Hippocampal formation (tissue), 2 donors: ENCODE measurements at places on chromosomes 3 and 15.
A peak's percentile ranks its signal among the peaks of the same experiment; 100 is the strongest.

DNA sequence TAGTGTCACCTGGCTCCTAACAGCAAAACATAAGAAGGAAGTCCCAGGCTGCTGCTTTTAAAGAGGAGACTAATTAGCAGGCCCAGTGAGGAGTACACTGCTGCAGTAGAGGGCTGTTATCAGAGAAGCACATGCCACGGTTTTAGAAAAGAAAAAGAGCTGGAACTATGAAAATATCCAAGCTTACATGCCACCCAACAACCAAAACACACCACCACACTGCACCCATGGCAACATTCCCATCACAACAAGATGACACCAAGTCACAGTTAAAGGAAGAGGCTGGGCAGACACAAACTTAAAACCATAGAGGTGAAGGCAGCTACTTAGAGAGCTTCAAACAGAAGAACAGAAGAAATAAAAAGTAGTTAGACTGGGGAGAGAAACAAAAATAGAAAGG lies 37.0 kb downstream of the NPTN start:
- DNase-seq = no peak

- DNase-seq = no peak
Observed at GRCh38 chr15:69593981-69594966, 141.7 kb downstream of the RPLP1 start.

- no peak for DNase-seq
Observed at GRCh38 chr15:23897091-23897490, 210.0 kb upstream of the NDN start.

DNA sequence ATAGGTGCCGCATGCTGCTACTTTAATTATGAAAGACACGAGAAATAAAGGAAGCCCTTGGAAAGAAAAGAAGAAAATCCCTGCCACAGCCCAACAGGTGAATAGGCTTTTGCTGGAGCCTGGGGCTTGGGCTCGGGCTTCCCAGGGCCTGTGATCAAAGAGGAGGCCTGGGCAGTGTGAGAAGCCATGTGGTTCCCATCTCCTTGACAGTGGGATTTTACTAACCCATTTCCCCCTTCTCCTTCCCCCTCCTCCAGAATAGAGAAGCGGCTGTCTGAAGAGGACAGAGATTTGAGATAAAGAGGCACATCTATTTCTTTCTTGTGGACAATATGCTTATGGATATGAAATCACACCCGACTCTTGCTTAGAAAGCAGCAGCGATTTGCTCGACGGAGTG lies 369.1 kb downstream of the MCTP2 start:
- DNase-seq = no peak

DNA sequence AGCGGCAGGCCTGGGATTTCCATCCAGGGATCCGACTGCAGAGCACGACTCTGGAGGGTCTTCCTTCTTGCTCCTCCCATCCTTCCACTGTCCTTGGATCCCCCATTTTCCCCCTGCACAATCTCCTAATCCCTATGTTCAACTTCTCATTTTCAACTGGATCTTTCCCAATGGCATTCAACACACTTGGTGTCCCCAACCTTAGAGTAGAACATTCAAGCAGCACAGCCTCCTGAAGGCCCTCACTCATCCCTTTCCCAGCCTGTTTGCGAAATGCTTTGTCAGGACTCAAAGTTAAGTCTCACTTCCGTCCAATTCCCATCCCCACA lies 32.3 kb downstream of the RPN1 start:
- DNase-seq = no peak

GRCh38 chr3:79651536-79652065 lies 116.2 kb downstream of the ROBO1 start:
- no peak for DNase-seq

GRCh38 chr15:40937762-40938535 lies 8.8 kb downstream of the DLL4 start:
- no peak for DNase-seq

- no peak for DNase-seq
Observed at GRCh38 chr3:27796365-27796875, 74.3 kb upstream of the EOMES start.

- DNase-seq = no peak
Observed at GRCh38 chr3:134059035-134059601, 29.4 kb upstream of the SLCO2A1 start.

DNA sequence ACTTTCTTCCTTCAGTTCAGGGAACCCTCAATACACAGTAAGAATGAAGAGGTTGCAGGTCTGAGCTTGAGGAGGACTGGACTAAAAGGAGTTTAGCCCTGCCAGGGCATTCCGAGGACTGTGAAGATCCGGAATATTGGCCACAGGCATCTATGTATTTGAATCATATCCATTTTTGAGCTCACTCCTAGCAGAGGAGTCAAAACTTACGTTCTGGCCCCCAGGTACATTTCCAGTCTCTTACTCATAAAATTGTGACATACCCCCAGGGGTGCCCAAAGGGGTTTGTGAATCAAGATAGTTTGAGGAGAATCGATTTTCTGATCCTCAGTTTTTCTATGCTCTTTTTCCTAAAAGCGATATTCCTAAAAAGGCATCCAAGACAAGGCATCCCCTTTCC lies 27.6 kb upstream of the SRP14 start:
- DNase-seq = no peak

DNA sequence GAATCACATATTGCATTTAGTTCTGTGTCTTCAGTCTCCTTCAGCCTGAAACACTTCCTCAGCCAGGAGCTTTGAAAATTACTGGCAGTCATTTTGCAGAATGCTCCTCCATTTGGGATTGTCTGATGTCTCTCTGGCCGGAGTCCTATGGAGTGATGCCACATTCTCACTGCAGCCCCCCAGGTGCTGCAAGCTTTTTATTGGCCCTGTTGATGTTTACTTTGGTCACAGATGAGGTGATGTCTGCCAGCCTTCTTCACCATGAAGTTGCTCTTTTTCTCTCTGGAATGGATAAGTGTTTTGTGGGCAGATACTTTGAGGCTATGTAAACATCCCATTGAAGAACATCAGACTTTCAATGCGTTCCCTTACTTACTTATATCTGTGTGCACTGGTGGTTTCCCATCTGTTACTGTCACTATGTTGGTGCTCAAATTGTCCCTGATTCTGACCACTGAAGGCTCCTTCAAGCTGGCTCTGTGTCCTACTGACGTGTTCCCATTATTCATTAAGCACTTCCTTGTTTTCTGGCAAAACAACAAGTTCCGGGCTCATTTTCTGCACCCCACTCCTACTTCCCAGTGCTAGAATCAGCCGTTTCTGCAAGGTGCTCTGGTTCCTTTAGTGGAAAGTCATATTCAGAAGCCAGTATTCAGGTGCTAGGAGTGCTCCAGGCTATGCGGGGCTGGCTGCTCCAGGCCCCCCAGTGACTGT lies 1.4 kb upstream of the CLEC3B start:
- DNase-seq = no peak

- no peak for DNase-seq
Observed at GRCh38 chr3:66255865-66256264, 35.1 kb downstream of the SLC25A26 start.

DNA sequence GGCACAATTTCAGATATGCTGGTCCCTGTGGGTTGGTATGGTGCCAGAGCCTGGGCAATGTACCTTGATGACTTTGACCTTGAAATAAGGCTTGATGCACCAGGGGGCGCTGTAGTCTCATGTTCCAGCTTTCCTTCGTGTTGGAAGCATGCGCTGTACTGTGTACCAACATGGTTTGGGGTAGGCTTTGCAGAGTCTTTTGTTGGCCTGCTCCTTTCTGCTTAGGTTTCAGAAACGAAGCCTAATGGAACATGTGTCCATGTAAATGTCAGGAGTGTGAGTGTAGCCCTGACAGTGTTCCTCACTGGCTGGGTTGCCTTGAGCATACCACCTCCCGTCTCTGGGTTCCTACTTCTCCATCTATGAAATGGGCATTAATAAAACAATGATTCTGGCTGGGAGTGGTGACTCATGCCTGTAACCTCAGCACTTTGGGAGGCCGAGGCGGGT lies 3.6 kb upstream of the CCR4 start:
- no peak for DNase-seq

DNA sequence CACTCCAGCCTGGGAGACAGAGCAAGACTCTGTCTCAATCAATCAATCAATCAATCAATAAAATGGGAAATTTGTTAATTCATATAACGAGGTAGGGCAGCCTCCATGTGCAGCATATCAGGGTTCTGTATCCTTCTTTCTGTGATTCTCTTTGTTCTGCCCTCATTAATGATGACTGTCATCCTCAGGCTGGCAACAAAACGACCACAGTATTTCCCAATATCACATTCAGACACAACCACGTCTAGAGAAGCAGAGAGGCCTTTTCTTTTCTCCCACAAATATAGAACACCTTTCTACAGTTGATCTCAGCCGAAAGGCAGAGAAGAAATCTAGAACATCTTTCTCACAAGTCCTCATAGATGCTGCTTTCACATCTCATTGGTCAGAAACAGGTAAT lies 11.2 kb downstream of the CEP19 start:
- DNase-seq = no peak

DNA sequence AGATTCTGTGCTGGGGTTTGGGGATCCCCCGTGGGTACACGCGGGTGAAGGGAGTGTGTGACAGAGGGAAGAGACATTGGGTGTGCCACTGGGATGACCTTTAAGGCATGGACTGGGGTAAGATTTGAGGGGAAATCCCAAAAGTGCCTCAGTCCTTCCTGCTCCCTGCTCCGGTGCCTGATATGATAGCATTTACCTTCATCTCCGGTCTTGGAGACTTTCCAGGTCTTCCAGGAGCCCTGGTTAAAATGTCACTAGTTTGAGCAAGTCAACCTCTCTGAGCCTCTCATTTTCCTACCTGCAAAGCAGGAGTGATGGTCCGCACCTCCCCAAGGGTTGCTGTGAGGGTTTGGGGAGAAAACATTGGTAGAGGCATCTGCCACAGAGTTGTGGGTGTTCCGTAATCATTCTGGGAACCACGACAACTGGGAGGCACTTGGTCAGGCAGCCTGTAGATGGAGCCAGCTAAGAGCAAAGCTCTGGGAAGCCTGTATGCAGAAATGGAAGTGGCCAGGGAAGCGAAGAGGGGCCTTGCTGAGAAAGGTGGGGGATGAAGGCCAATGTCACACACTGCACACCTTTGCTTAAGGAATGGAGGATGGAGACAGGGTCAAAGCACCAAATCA lies 33.9 kb upstream of the KIF23 start:
- DNase-seq = no peak

- DNase-seq = no peak
Observed at GRCh38 chr3:129105862-129106261, 15.7 kb downstream of the RAB43 start.

DNA sequence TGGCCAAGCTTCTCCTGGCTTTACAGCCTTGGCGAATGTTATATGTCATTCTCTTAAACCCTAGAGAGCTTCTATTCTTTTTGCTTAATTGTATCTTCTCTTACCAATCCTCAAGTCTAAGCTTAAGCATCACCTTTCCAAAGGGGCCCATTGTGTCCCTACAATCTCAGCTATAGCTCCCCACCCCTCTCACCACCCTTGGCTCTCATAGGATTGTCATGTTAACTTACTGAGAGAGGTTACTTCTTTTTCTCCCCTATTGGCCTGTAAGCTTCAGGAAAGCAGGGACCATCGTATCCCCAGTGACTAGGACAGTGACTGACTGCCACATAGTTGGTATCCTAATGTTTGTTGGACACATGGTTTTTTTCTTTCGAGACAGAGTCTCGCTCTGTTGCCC lies 43.3 kb upstream of the LMOD3 start:
- no peak for DNase-seq

DNA sequence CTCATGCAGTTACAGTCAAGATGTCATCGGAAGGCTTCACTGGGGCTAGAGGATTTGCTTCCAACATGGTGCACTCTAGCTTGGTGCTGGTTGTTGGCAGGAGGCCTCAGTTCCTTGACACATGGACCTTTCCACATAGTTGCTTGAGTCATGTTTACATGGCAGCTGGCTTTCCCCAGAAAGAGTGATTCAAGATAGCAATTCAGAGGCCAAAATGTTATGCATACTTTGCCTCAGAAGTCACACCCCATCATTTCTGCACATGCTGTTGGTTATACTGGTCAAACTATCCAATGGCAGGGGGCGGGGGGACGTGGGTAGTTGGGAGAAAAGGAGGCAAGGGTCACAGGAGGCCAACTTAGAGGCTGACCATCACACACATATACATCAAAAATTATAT lies 58.7 kb downstream of the FOXB1 start:
- no peak for DNase-seq

DNA sequence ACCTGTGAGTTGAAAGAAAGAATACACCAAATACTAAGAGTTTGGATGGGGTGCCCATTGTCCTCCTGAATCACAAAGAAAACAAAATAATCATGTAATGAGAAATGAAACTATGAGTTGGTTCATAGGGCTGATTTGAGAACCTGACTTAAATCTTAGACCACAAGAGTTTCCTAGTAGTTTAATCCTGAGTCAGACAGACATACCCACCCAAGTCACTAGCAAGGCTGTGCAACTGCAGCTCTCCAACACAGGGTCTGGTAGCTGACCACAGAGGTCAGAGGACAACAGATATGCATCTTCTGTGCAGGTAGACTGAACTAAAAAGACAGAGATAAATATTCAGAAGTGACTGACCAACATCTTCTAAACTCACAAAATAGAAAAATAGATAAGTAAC lies 296.3 kb upstream of the TMCO5A start:
- DNase-seq = no peak

GRCh38 chr3:157174290-157174648 lies 14.3 kb upstream of the CCNL1 start:
- DNase-seq = no peak

DNA sequence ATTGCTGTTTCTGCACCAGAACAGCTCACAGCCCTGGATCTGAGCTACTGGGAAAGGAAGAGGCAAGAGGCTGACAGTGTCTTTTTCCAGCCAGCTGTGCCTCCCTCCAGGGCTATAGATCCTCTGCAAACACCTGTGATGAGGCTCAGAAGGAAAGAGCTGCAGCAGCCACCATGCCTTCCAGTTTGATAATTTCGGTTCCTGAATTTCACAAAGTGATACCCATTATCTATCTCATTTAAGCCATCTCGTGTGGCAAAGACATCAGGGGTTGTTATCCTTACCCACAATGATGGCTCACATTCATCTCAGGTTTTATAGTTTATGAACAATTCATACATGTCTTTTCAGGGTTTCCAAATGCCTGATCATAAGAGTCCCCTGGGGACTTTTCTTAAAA lies 1.8 kb upstream of the LARP6 start:
- DNase-seq = no peak

- no peak for DNase-seq
Observed at GRCh38 chr15:91780387-91780786, 73.1 kb upstream of the SLCO3A1 start.

DNA sequence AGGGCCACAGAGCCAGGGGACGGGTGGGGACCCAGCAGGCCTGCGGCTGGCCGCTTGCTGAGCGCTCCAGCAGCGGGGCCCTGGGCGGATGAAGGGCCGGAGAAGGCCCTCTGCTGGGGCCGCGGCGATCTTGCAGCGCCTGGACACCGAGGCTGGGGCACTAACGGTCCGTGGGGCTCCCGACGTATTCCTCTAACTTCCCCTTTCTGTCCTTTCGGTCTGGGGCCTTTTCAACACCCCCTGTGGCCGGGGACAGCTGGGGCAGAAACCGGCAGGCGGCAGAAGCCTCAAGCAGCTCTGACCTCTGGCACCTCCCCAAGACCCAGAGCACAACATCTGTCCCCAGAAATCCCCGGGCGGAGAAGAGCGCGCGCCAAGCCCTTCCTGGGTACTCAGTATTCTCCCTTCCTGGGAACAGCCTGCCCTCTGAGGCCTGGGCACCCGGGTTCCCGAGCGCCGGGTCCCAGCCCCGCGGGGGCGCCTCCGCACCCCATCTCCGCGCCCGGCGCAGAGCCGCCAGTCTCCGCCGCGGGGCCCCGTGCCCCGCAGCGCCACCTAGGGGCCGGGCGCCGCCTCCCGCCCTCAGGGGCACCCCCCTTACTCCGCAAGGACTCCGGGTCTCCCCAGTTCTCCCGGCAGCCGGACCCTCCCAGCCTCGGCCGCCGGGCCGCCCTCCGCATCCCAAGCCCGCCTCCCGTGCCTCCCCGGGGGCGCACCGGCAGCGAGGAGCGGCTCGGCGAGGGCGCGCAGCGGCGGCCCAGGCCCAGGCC lies 582 bp upstream of the SLCO3A1 start:
- peak; percentile 82 for DNase-seq
